Uterine smooth muscle cell (primary cell): ENCODE measurements at places on chromosomes 4 and X. TPM values are rescaled to one million over a fixed set of nuclear protein-coding genes. Genes with fewer than 3 reads are reported as not detected.

The CXXC4 gene
- under 0.01 TPM in 2 replicates for total RNA-seq

The TKTL1 gene
- total RNA-seq = not detected in 2 replicates

The TEC gene
- 1.3 and 1.4 TPM in 2 replicates for total RNA-seq

The ZRSR2 gene
- total RNA-seq = 6.1 and 9.0 TPM in 2 replicates

The BANK1 gene
- total RNA-seq = 0.44 and 1.00 TPM in 2 replicates

The VSIG1 gene
- total RNA-seq = under 0.01 TPM in 1 of 2 replicates, not detected in the other
